ENCODE measurements at places on chromosomes 1 and 21.

DNA sequence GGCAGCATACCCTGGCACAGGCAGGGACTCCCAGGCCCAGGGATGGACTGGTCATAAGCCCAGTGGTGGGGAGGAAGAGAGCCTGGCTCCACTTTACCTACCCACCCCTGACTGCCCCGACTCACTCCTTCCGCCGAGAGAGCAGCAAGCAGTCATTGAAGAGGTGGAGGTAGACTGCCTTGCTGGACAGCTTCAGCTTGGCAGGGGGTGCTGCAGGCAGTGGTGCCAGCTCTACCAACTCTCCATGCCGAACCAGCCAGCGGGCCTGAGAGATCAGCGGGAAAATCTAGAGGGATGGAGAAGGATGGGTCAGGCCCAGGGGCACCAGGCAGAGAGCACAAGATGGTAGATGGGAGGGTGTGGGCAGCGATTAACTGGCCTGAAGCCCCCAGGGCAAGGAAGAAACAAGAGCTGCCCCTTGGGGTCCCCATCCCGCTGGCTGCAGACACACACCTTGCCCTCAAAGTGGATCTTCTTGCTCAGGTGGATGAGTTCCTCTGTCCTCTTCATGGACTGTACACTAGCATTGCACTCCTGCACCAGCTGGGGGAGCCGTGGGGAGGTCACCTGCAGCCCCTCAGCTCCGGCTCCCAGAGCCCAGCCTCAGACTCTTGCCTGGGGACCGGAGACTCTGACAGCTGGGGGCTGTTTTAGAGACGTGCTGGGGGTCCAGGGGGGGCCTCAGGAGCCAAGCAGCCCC lies 7.7 kb downstream of the ARHGEF19 start:
- no peak for DNase-seq

- no peak for DNase-seq
Measured at GRCh38 chr1:158972841-158973240, 36.9 kb upstream of the IFI16 start.

GRCh38 chr21:35342440-35342839 lies 293.3 kb upstream of the RUNX1 start:
- DNase-seq = no peak

- DNase-seq = no peak
Measured at GRCh38 chr21:14383596-14384180, 742 bp upstream of the HSPA13 start.

DNA sequence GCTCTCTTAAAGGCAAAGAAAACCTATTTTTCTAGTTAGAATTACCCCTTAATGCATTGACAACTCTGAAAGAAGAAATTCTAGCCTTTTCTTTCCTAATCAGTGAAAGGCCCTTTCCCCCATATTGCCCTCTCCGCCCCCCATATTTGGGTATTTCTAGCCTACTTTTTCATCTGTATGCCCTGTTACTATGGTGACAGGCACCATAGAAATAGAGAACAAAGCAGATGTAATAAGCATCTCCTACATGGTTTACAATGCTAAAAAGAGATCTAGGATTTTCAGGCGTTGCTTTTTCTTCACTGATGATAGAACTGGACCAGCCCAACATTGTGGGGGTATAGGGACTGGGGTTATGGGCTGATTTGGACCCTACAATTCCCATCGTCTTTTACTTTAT lies 14.5 kb downstream of the LRRC8B start:
- DNase-seq = no peak
